ENCODE measurements at places on chromosomes 4 and X. TPM values are rescaled to one million over a fixed set of nuclear protein-coding genes. Genes with fewer than 3 reads are reported as not detected.

DNA sequence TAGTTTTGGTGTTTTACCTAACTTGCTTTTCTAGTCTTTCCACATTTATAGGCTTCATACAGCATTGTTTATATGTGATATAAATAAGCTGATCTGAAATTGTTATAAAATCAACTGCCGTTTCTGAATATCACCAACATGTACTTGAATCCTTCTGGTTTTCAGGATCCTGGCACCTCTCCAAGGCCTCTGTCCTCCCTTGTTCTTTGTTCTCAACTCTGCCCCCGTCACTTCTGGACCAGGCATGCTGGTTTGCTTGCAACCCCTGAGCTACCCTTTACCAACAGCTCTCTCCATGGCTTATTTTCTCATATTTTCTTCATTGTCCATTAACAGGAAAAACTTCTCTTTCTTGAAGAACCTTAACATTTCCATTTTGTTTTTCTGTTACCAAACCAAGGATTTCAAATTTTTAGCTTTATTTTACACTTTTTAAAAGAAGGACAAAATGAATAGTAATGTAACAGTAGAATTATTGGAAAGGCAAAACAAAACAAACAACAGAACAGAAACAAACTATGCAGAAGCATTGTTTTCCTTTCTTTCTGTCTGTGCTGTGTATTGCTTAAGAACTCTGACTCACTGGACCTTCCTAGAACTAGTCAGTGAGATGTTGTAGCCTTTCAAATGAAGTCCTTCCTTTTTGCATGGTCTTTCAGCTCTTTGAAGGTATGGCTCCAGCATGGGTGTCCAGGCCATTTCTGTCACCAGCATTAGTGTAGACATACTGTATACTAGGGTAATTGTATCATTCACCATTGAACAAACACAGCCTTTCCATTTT, 44.8 kb downstream of the BANK1 start:
- no peaks in the 10 kb centered on the region for H3K27me3 ChIP-seq
- H3K4me3 ChIP-seq: no peak overlapping the region
- H3K27ac ChIP-seq: no peak overlapping the region
- DNase-seq: no peak

DNA sequence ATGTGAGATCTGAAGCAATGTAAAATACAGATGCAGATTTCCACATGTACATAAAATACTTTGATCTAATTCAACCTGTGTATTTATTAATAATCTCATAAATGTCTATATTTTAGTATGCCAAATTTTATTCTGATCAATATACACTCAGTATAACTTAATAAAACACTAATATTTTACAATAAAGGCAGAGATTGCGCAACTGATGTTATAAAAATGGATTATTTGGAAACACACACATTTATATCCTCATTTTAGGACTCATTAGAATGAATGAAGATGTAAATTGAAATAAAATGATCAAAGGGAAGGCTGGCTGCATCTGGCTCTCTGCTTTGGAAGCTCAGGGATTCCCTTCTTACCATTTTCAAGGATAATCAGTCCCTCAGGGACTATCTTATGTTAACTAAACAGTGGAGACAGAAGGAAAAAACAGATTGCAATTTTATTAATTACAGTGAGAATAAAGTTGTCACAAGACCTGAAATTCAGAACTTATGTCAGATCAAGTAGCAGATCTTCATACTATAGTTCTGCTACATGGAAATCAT, 900.9 kb upstream of the EPHA5 start:
- H3K27ac ChIP-seq: no peak overlapping the region
- H3K4me3 ChIP-seq: no peak overlapping the region
- DNase-seq: no peak

DNA sequence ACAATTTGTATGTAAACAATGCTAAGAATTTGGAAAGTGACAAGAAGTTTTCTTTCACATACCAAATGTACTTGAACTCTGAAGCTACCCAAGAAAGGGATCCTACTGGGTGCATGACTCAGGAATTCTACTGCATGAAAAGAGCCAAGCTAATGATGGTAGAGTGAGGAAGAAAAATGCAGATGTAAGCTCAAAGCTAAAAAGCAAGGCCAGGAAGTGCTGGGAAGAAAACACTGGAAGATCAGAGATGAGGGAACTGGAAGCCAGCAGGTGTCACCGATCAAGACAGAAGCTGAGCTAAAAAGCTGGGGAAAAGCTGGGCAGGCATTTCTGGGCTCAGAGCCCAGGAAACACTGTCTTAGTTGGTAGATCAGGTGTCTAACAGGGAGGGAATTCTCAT, 449.1 kb downstream of the NKX6-1 start:
- H3K27me3 ChIP-seq: no peaks in the 10 kb centered on the region
- H3K4me3 ChIP-seq: no peak overlapping the region
- no peaks in the 10 kb centered on the region for H3K36me3 ChIP-seq
- H3K4me1 ChIP-seq: peaks cover 27% of the 10 kb centered on the region
- no peak overlapping the region for H3K27ac ChIP-seq

- H3K27me3 ChIP-seq: no peaks in the 10 kb centered on the region
- no peaks in the 10 kb centered on the region for H3K36me3 ChIP-seq
- no peak for DNase-seq
Observed at GRCh38 chr4:100489305-100489704, 28.5 kb downstream of the EMCN start.

DNA sequence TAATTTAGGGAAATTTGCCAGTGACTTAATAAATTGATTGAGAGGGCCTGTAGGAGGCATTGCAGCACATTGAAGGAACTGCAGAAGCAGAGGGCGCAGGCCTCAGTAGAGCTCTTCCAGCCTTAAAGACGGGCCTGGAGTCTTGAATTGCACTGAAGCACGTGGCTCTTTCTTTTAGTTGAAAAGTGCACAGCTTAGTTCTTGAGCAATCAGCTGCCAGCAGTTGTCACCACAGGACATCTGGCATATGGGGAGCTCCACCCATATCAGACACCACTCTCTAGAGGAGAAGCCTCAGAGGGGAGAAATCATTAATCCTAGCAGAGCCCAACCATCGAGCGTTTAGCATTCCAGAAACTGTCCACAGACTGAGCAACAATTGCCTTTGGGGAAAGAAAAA, 16.0 kb upstream of the FGF16 start:
- H3K27me3 ChIP-seq: no peaks in the 10 kb centered on the region
- no peak for DNase-seq
- no peak overlapping the region for H3K27ac ChIP-seq
- H3K4me1 ChIP-seq: no peaks in the 10 kb centered on the region

- H3K4me3 ChIP-seq: no peak overlapping the region
- no peaks in the 10 kb centered on the region for H3K27me3 ChIP-seq
- no peaks in the 10 kb centered on the region for H3K36me3 ChIP-seq
- no peaks in the 10 kb centered on the region for H3K4me1 ChIP-seq
- H3K27ac ChIP-seq: no peak overlapping the region
- no peak for DNase-seq
Observed at GRCh38 chr4:48175806-48176205, 41.8 kb upstream of the TXK start.

- H3K27ac ChIP-seq: no peak overlapping the region
- DNase-seq: no peak
- H3K4me1 ChIP-seq: no peaks in the 10 kb centered on the region
- no peaks in the 10 kb centered on the region for H3K27me3 ChIP-seq
Observed at GRCh38 chrX:123060986-123061385, 123.1 kb upstream of the GRIA3 start.

DNA sequence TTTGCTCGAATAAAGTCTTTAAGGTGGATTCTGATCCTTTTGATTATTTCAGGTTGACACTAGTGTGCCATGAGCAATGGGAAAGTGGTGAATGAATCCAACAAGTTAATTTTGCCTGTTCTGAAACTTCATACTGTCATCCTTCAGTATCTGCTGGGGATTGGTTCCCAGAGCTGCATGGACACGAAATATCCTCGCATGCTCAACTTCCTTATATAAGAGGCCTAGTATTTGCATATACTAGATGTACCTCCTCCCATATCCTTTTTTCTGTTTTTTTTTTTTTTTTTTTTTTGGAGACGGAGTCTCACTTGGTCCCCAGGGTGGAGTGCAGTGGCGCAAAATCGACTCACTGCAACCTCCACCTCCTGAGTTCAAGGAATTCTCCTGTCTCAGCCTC, 23.0 kb upstream of the PDS5A start:
- H3K4me1 ChIP-seq: no peaks in the 10 kb centered on the region
- no peak overlapping the region for H3K27ac ChIP-seq
- H3K27me3 ChIP-seq: no peaks in the 10 kb centered on the region
- H3K36me3 ChIP-seq: no peaks in the 10 kb centered on the region
- H3K4me3 ChIP-seq: no peak overlapping the region

GRCh38 chrX:148084611-148085010, 103.5 kb downstream of the FMR1NB start:
- no peak overlapping the region for H3K27ac ChIP-seq
- no peak for DNase-seq
- H3K4me1 ChIP-seq: no peaks in the 10 kb centered on the region
- no peaks in the 10 kb centered on the region for H3K27me3 ChIP-seq
- H3K36me3 ChIP-seq: no peaks in the 10 kb centered on the region

- no peak for DNase-seq
- H3K4me3 ChIP-seq: no peak overlapping the region
- no peaks in the 10 kb centered on the region for H3K36me3 ChIP-seq
Observed at GRCh38 chrX:153576961-153577360, 22.0 kb downstream of the CCNQ start.

DNA sequence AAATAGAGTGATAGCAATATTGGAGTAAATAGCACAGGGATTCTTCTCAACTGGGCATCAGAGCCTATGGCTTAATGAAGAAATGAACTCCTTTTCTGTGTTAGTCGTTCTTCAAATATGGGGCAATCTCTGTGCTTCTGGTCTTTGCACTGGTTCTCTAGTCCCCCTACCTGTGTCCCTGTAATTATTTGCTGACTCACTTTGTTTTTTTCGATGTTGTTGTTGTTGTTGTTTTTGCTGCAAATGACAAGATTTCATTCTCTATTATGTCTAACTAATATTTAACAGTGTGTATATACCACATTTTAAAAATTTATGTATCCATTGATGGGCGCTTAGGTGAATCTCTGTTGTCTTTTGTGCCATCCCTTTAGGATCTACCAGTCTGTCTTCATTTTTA, 2137.8 kb upstream of the TENM3 start:
- H3K4me1 ChIP-seq: no peaks in the 10 kb centered on the region
- no peak overlapping the region for H3K27ac ChIP-seq
- DNase-seq: no peak
- H3K27me3 ChIP-seq: no peaks in the 10 kb centered on the region
- H3K36me3 ChIP-seq: no peaks in the 10 kb centered on the region

GRCh38 chr4:76969941-76970529, 20.5 kb downstream of the SEPTIN11 start:
- peak; percentile 48 for DNase-seq
- peak overlapping the region; percentile 16 for H3K27ac ChIP-seq
- H3K4me1 ChIP-seq: peaks cover 64% of the 10 kb centered on the region
- H3K36me3 ChIP-seq: no peaks in the 10 kb centered on the region

DNA sequence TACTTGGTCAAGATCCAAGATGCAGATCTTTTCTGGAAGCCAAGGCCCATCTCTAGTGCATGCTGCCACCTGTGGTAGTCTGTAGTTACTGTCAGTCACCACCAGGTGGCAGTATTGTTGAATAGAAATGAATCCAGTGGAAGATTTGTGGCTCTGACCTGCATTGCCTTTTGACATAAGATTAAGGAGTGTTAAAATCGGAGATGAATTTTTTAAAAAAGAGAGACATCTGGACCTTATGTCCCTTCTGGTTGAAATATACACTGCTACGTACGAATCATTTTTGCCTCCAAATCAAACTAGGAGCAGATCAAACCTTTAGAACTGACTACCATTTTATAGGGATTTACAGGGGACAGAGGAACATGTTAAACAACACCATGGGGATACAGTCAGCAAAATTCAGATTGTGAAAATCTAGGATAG, 46.9 kb upstream of the RHOH start:
- H3K4me3 ChIP-seq: no peak overlapping the region
- peak; percentile 72 for DNase-seq
- no peaks in the 10 kb centered on the region for H3K27me3 ChIP-seq
- H3K36me3 ChIP-seq: peaks cover 40% of the 10 kb centered on the region
- H3K27ac ChIP-seq: no peak overlapping the region
- no peaks in the 10 kb centered on the region for H3K4me1 ChIP-seq

DNA sequence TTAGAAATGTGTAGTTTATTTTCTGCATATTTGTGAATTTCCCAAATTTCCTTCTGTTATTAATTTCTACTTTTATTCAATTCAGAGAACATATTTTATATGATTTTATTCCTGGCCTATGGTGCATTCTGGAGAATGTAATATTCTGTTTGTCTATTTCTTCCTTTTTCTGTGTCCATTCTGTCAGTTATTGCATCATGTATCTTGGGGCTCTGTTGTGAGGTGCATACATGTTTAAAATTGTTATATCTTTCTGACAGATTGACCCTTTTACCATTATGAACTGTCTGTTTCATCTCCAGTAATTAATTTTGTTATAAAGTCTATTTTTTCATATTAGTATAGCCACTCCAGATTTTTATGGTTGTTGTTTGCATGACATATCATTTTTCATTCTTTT, 96.9 kb upstream of the CITED1 start:
- H3K36me3 ChIP-seq: peaks cover 4% of the 10 kb centered on the region
- no peak overlapping the region for H3K27ac ChIP-seq
- no peaks in the 10 kb centered on the region for H3K4me1 ChIP-seq
- no peak for DNase-seq

DNA sequence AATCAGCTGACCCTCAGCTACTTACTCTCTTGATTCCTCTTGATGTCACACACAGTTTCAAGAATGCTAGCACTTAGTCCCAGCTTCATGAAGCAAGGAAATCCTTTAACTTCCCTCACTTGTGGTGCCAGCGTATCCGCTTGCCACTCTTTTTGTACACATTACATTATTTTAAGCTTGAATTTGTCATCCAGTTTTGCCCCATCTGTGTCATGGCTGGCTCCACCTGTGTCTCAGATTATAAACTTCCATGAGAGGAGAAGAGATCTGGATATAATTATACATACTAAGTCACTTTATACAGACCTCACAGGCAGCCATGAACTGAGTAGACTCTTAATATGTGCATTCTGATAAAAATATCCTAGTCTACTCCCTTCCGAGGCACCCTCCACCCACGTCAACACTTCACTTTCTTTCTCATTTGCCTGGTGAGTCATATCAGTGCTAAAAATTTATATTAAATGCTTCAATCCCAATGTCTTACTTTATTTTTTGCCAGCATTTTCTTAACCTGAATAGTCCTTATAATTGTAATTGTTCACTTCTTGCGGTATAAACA, 35.1 kb downstream of the GABRA2 start:
- H3K4me3 ChIP-seq: no peak overlapping the region
- no peaks in the 10 kb centered on the region for H3K4me1 ChIP-seq
- no peak for DNase-seq
- H3K27ac ChIP-seq: no peak overlapping the region

- H3K27me3 ChIP-seq: no peaks in the 10 kb centered on the region
- no peaks in the 10 kb centered on the region for H3K36me3 ChIP-seq
- H3K4me3 ChIP-seq: no peak overlapping the region
- H3K4me1 ChIP-seq: no peaks in the 10 kb centered on the region
- no peak overlapping the region for H3K27ac ChIP-seq
Observed at GRCh38 chr4:7342223-7343080, 92.3 kb downstream of the PSAPL1 start.

The CT45A10 gene
- not detected for total RNA-seq

The IL2RG gene
- total RNA-seq: not detected

The MAGEE1 gene
- 3.6 TPM for total RNA-seq

The FAM114A1 gene
- total RNA-seq: 7.4 TPM

The HOPX gene
- 2.8 TPM for total RNA-seq

The MAPK10 gene
- total RNA-seq: 383 TPM

The POLN gene
- total RNA-seq: 1.5 TPM

The PABPC1L2B gene
- total RNA-seq: not detected

The XPNPEP2 gene
- 1.7 TPM for total RNA-seq

The DNAJB14 gene
- total RNA-seq: 56.5 TPM

The CYTL1 gene
- 1.1 TPM for total RNA-seq

The MAGEB17 gene
- 0.09 TPM for total RNA-seq

The KIAA1210 gene
- not detected for total RNA-seq
